Fibroblast of villous mesenchyme (primary cell): ENCODE measurements at places on chromosomes 6 and 20. TPM values are rescaled to one million over a fixed set of nuclear protein-coding genes. Genes with fewer than 3 reads are reported as not detected.

DNA sequence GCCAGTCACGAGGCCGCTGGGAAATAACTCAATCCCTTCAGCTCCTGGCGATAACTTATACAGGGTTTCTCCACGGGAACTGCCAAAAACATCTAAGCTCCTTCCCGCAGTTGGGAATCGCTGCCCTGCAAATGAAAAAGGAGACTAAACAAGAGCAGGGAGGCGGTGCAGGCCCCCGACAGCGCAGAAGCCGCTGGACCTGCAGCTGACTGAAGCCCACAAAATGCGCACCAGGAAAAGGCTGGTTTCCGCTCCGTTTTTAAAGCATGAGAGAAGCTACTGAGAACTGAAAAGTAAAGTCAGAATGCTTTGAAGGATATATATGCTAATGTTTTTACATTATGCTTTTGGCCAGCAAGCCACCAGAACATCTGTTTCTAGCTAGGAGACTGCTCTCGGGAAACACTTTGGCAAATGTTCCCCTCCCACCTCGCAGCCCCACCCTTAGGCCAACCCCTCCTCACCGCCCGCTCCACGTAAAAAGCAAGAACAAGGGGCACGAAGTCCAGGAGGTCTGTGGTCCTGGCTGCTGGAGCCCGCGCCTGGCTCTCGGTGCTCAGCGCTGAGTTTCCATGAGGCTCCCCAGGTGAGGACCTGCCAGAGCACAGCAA lies 90.5 kb downstream of the SOD2 start:
- no peak for DNase-seq

DNA sequence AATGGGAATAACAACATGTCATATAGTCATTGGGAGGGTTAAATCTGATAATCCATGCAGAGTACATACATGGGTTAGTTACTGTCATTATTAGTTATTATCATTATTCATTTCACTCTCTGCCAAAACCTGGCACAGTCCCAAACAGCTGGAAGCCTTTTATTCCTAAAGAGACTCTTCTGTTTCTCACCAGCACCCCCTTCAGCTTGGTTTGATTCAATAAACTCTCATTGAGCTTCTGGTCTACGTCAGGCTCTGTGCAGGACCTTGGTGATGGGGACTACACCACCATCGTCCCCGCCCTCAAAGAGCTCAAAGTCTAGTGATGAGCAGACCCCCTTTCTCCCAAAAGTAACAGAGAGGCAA lies 2.3 kb downstream of the KCNK15 start:
- DNase-seq, result no peak

- no peak for DNase-seq
These were observed 308.1 kb upstream of the SPTLC3 start for GRCh38 chr20:12700701-12701100.

- no peak for DNase-seq
These were observed 689.7 kb downstream of the EPM2A start for GRCh38 chr6:145045582-145045981.

- no peak for DNase-seq
These were observed 19.3 kb downstream of the UST start for GRCh38 chr6:148765898-148766808.

GRCh38 chr6:162709431-162709830 lies 18.1 kb downstream of the PRKN start:
- DNase-seq, result no peak

DNA sequence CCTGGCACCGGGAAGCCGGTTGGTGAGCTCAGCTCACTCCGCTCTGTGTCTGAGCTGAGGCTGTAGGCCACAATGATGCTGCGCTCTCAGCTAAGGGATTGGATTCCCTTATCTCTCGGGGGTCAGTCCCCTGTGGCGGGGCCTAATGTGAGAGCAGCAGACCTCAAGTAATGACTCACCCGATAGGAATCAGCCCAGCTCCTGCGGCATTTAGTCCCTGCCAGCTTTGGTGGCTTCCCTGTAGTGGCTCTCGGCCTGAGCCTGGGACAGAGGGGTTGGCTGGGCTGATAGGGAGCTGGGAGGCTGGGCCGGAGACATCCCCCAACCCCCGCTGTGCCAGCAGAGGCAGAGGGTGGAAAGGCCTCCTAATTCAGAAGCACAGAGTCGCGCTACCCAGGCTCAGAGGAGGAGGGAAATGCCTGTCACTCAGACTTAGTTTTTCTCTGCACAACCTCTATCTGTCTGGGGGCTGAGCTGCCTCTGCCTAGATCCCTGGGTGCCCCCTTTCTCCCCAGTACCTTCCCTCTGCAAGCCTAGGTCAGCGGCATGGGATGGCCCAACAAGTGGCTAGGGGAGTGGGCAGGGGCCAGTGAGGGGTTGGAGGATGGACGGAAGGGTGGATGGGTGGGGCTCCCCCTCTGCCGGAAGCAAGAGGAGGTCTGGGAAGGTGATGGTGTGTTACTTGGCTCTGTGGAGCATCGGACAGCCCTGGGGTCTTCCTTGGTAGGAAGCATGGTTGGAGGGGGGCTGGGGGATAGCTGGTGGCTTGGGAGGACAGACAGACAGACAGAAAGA lies 92.2 kb downstream of the CDH22 start:
- peak; percentile 17 for DNase-seq

- peak; percentile 94 for DNase-seq
These were observed 23.9 kb upstream of the NAA20 start for GRCh38 chr20:19992996-19993908.

DNA sequence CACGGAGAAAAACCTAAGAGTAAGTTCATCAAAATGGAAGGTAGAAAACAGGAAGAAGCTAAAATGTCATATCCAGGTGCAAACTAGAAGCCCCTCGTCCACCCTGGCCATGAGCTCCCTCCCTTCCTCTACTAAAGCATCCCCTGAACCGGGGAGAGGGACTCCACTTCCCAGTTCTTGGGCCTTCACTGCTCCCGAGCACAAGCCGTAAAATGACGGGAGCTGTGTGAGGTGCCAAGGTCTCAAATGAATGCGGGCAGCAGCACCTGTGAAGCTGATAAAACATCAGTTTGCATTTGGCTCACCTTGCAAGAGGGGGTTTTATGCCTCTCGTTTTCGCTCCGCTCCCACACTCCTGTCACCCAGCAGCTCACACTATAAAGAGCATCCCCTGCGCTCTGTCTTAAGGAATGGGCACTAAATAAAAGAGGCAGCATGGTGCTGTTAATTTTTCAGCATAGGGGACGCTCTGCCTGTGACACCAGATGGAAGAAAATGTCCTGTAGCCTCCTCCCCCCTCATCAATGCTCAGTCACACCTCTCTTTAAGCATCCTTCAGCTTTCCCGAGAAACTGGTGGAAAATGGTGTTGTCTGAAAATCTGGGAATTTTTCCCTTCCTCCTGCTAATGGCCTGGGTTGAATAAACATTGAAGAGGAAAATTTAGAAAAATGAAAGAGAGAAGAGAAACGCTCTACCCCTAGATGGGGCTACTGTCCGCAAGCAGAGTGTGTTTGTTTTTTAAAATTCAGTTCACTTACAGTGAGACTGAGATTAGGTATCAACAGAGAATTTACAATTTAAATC lies 563.0 kb upstream of the AGPAT4 start:
- DNase-seq, result peak; percentile 3

DNA sequence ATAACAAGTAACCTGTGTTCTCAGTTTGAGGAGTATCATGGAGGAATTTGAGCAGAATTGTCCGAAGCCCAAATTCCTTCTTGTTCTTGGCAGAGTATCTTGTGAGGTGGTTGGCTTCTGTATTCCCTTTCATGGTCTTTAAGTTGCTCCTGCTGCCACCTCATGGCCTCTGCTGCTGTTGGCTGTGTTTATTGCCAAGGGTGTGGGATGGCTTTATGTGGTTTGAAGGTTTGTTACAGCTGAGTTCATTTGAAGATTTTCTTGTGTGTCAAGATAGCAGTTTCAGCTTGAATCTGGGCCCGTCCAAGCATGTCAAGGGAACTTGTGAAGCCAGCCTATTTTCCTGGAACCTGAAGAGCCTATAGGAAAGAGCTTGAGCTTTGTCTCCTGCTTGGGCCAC lies 20.2 kb upstream of the TTK start:
- peak; percentile 3 for DNase-seq

GRCh38 chr6:150606647-150607328 lies 7.1 kb downstream of the PLEKHG1 start:
- DNase-seq, result no peak

DNA sequence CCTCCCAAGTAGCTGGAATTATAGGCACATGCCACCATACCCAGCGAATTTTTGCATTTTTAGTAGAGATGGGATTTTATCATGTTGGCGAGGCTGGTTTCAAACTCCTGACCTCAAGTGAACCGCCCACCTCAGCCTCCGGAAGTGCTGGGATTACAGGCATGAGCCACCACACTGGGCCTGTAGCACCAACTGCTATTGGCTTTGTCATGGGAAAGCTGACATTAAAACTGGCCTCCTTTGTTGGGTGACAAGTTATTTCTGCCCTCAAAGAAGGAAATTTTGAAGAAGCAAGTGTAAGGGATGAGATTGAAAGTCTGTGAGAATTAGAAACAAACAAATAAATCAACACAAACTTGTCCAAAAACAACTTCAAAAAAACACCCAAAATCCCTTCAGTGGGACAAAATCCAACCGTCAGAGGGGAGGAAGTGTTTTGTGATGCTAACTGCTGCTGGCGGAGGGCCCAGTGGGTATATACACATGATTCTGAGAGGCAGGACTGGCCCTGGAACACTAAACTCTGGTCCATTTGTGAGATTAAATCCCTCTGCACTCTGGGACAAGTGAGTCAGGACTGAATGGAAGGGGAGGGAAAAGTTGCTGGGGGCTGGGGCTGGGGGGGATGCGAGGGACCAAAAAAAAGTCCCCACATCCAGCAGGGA lies 87.5 kb upstream of the NAA20 start:
- DNase-seq, result peak; percentile 32

GRCh38 chr6:84738996-84739865 lies 25.2 kb downstream of the TBX18 start:
- no peak for DNase-seq

GRCh38 chr20:58374027-58374850 lies 14.8 kb upstream of the VAPB start:
- no peak for DNase-seq

GRCh38 chr6:160238761-160239751 lies 19.6 kb downstream of the SLC22A2 start:
- DNase-seq, result peak; percentile 31

GRCh38 chr20:34062570-34063482 lies 49.2 kb downstream of the EIF2S2 start:
- peak; percentile 50 for DNase-seq

GRCh38 chr6:30044630-30045029 lies 16.4 kb upstream of the POLR1H start:
- DNase-seq, result peak; percentile 34

NMBR gene
- not detected in 2 replicates for total RNA-seq

TINAG gene
- not detected in 2 replicates for total RNA-seq

PTK7 gene
- 191 and 199 TPM in 2 replicates for total RNA-seq
